AG09309 (cell line): ENCODE measurements at places on chromosomes 3 and 15.
A peak's percentile ranks its signal among the peaks of the same experiment; 100 is the strongest.

GRCh38 chr3:59908280-59908679, 858.5 kb upstream of the CFAP20DC start:
- no peak for DNase-seq

DNA sequence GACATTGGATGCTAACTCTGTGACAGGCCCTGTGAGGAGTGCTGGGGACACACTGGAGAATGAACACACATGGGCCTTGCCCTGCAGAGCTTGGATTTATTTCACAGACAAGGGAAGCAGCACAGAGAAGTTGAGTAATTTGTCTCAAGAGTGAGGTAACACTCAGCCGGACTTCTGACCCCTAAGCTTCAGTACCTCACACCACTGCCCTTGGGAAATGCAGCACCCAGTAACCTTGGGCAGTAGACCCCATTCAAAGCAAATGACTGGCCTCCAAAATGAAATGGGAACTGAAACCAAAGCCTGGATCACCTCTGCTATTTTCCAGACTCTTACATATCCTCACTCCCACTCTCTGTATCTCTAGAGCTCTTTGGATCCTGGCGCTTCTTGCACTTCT, 37.3 kb downstream of the RFT1 start:
- DNase-seq: no peak

GRCh38 chr15:25909806-25910205, 46.7 kb upstream of the ATP10A start:
- DNase-seq: no peak

DNA sequence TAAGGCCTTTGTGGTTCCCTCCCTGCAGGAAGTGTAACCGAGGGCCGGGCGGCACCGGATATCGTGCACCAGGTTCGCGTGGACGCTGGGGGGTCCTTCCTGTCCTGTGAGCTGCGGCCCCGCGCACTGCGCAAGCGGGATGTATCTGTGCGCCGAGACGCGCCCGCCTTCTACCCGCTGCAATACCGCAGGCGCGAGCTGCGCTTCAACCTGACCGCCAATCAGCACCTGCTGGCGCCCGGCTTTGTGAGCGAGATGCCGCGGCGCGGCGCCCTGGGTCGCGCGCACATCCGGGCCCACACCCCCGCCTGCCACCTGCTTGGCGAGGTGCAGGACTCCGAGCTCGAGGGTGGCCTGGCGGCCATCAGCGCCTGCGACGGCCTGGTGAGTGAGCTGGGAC, 35.9 kb downstream of the SAXO2 start:
- DNase-seq: no peak

DNA sequence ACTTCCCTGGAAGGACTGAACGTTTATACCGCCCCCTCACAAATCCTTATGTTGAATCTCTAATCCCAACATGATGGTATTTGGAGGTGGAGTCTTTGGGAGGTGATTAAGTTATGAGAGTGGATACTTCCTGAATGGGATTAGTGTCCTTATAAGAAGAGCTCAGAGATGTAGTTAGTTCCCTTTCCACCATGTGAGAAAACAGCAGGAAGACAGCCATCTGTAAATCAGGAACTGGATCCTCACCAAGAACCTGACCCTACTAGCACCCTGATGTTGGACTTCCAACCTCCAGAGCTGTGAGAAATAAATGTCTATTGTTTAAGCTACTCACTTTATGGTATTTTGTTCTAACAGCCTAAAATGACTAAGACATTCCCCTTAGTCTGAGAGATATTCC, 33.3 kb upstream of the SACM1L start:
- no peak for DNase-seq

GRCh38 chr3:10166213-10166604, 1.5 kb downstream of the IRAK2 start:
- no peak for DNase-seq

- no peak for DNase-seq
These were observed 57.4 kb downstream of the ETFA start for GRCh38 chr15:76253691-76254473.

DNA sequence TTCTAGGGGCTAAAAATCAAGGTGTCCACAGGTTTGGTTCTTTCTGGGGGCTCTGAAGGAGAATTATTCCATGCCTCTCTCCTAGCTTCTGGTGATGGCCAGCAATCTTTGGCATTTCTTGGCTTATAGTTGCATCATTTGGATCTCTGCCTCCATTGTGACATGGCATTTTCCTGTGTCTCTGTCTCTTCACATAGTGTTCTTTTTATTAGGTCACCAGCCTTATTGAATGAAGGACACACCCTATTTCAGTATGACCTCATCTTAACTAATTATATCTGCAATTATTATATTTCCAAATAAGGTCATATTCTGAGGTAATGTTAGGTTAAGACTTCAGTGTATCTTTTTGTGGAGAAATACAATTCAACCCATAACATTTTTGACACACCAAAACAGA, 3.2 kb upstream of the GBE1 start:
- DNase-seq: no peak

GRCh38 chr3:146396792-146397191, 72.6 kb downstream of the PLSCR2 start:
- no peak for DNase-seq

- no peak for DNase-seq
These were observed 2.9 kb downstream of the SHOX2 start for GRCh38 chr3:158103081-158103886.

- DNase-seq: peak; percentile 76
These were observed 28.9 kb upstream of the MITF start for GRCh38 chr3:69710153-69710977.
